Right kidney (tissue), 9 donors: ENCODE measurements at places on chromosomes 1 and 21.

DNA sequence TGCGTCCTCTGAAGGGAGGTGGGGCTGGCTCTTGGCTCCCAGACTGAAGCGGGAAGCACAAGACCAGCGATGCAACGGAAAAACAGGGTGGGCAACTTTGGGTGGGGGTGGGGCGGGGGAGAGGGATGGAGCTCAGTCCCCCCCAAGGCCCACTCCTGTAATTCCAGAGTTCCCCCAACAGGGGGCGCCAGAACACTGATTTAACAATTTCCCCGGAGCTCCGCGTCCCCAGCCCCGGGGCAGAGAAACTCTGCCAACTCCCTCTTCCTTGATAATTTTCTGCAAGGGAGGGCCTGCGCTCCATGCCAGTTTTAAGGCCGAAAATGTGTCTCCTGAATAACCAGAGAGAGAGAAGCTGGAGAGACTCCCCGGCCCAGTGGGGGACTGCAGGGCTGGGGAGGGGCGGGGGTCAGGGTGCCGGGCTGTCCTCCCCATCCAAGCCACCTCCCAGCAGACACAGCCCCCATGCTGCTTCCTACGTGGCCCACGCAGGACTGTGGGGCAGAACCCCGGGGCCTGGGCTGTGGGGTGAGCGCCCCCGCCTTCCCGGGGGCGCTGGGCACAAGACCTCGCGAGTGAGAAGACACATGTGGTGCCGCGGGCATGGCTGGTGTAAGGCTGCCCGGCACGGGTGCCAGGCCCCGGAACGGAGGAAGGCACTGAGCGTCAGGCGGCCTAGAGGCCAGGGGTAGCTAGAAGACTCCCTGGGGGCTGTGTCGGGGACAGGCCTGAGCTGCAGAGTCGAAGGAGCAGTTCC lies 51.4 kb downstream of the KIF21B start:
- peak; percentile 34 for DNase-seq

GRCh38 chr1:109641861-109642260 lies 14.0 kb upstream of the GSTM4 start:
- DNase-seq, result no peak

GRCh38 chr1:22255341-22256212 lies 112.7 kb upstream of the WNT4 start:
- no peak for DNase-seq

DNA sequence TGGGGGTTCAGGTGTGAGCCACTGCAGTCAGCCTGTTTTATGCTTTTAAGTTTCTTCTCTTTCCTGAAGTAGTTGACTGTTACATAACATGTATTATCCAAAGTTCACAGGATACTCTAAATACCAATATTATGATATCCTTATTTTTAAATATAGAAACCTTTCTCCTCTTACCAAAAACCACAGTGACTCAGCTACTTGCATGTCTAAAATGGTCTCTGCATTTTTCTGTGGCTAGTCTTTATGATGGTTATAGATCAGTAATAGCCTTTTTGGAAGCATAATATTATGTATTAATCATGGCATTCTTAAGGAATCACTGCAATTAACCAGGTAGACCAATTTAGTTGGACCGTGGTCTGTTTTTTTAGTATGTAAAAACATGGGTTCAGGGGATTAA lies 210.8 kb upstream of the CACYBP start:
- DNase-seq, result no peak

- DNase-seq, result no peak
Observed at GRCh38 chr1:175287377-175287776, 94.8 kb upstream of the KIAA0040 start.

DNA sequence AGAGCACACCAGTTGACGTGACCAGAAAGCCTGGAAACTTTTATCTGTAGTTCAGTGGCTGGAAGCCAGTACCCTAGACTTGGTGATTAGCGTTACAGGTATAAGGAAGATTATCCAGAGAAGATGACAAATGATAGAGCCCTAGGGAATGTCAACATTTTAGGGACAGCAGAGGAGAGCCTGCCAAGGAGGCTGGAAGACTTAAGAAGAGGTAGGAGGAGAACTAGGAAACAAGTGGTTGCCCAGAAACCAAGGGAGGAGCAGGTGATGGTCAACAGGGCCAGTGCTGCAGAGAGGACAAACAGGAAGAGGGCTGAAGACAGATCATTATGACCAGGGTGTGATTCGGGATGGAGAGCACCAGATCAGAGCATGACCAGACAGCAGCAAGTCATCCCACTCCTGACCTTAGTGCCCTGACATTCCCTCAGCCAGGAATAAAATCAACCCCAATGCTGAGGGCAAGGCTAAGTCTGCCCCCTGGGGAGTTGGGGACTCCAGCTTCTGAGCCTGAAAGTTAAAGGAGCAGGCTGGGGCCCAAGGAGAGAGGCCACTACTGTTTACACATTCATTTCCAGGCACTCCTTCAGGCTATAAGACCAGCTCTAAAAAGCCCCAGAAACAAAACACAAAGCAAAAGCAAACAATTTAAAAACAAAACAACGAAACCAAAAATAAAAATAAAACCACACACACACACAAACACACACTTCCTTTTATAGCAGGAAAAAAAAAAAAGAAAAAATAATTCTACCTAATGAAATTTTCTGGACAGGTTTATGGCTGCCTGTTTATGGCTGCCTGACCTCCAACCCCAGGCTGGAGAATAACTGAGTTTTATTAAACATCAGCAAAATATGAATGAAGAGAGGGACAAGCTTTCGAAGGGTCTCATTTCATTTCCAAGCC lies 48.6 kb upstream of the LRRC52 start:
- DNase-seq, result peak; percentile 12

DNA sequence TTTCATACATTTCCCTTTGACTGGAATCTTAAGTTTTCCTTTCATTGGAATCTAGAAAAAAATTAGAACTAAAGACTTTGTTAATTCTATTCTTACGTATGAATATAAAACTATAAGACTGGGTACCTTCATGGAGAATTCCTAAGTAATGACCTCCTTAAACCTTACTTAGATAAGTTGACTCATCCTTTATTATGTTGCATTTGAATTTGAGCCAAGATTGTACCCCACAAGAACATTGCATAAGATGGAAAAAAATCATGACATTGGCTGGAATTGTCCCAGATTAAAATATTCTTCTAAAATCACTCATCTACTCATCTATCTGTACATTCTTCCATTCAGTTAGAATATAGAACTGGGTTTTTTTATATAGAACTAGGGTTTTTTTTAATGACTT lies 137.4 kb downstream of the C1orf21 start:
- no peak for DNase-seq

DNA sequence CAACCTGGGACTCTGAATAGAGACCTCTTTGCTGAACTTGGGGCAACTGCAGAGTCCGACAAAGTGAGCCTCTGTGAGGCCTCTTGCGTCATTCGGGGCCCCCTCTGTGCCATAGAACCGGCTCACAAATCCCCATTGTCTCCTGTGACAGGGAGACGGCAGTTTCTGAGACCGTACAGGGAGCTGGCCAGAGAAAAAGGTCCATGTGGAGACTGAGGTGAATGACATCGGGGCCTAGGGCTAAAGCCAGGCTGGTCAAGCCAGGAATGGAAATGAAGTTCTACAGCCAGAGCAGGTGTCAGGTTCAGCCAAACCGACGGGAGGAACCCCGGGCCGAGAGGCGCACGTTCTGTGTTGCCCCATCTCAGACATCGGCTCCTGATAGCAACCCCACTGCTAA lies 37.1 kb upstream of the TRIM67 start:
- no peak for DNase-seq

- no peak for DNase-seq
Observed at GRCh38 chr1:184929711-184930202, 44.6 kb downstream of the NIBAN1 start.

GRCh38 chr21:46145840-46146691 lies 9.3 kb downstream of the FTCD start:
- peak; percentile 1 for DNase-seq

- no peak for DNase-seq
Observed at GRCh38 chr21:28639737-28640136, 352.9 kb downstream of the LTN1 start.

- no peak for DNase-seq
Observed at GRCh38 chr1:233025157-233025556, 74.7 kb downstream of the NTPCR start.

GRCh38 chr21:35416866-35417489 lies 367.9 kb upstream of the RUNX1 start:
- DNase-seq, result no peak

DNA sequence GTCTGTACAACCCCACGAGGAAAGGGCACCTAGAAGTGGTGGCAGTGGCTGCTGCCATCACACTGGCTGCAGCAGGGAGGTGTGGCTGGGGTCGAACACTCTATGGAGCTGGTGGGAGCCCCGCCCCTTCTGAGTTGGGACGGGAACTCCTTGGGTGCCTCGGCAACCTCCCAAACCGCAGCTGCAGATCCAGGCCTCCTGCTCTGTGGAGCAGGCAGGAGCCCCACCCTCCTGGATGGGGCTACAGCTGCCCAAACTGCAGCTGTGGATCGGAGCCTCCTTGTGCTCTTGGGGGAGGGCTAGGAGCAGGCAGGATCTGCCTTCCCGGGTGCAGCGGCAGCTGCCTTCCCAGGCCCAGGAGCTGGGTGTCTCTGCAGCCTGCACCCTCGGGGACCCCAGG lies 38.9 kb upstream of the TARDBP start:
- DNase-seq, result no peak

GRCh38 chr1:236079703-236080102 lies 14.8 kb upstream of the NID1 start:
- no peak for DNase-seq

GRCh38 chr1:100643471-100644196 lies 75.9 kb upstream of the VCAM1 start:
- DNase-seq, result peak; percentile 41

DNA sequence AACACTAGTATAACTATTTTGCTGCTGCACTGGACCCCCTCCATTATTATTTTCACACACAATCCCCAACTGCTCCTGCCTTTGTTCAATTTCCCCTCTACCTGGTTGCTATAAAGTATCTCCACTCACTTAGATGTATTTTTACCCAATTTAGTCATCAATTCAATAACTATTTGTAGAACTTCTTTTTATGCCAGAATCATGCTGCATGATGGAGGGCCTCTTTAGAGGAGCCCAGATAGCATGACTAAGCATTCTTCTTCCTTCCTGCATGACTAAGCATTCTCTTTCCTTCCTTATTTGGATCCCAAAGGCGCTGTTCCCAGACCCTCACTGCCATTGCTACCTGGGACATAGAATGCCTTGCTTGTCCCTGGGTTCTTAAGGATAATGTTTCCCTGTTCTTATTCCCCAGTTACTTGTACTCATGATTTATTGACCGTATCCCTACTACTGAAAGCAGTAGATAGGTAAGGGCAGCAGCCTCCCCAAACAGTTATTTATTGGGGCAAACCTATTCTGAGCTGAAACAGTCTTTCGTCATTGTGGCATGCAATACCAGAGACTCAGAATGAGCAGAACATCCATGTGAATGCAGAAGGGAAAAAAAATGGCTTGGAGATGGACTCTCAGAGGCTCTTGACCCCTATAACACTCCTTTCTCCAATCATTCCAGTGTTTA lies 89.3 kb upstream of the AKT3 start:
- no peak for DNase-seq

GRCh38 chr21:34992736-34993398 lies 56.2 kb downstream of the RUNX1 start:
- no peak for DNase-seq

GRCh38 chr1:210535761-210536160 lies 207.1 kb downstream of the HHAT start:
- no peak for DNase-seq

DNA sequence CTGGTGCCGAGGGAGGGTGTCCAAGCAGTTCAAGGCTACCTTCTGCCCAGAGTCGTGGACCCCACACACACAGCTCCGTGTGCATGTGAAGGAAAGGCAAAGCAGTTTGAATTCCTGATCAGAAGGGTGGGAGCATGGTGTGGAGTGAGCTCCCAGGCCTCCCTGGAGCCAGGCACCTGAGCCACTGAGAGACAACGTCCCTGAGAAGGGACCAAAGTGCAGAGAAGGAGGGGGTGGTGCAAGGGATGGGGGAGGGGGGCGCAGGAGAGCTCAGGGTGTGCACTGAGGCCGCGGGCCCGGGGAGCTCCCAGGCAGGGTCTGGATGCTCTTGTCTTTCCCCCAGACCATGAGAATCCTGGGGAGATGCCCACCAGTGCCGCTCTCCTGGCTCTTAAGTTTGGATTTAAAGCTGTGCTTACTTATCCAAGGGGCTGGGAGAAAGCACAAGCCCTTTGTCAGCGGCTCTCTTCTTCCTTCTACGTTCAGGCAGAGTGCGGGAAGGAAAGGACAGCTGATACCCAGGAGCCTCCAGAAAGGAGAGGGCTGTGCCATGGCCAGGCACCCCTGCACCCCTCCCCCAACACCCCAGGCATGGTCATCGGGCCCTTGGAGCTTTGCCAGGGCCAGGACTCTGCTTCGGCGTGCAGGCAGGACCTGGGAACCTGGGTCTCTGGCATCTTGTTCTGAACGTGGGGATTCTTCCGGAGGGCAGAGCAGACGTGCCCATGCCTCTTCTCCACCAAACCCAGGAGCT lies 24.1 kb downstream of the ACTA1 start:
- DNase-seq, result no peak

DNA sequence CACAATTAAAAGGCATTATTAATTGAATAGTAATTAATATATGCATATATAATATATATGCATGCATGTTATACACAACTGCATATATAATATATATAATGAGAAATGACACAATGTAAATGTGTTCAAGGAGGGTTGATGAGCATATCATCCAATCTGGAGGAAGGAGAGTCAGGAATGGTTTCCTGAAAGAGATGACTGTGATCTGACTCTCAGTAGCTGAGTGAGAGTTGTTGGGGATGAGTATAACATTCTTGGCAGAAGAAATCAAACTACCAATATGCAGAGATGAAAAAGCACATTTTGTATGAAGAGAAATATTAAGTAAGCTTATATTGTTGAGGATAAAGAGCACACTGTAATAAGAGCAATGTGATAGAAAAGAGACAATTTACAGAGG lies 37.3 kb downstream of the F13B start:
- DNase-seq, result no peak

DNA sequence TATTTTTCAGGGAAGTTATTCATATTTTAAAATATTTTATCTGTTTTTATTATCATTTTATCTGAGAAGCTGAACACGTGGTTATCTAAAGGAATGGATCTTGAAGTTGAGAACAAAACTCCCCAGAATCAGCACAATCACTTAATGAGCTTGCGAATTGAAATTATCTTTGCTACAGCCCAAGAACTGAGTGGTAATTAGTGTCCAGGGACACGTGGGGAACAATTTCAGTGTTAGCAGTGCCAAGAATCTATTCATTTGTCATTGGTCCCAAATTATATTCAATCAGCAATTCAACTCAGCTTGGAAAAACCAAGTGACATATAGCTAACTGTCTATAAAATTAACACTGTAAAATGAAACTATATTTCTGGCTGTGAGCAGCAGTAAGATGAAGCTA lies 197.6 kb upstream of the UBE2U start:
- no peak for DNase-seq

GRCh38 chr1:98119796-98120195 lies 199.0 kb upstream of the DPYD start:
- DNase-seq, result no peak

GRCh38 chr1:218101409-218101808 lies 183.7 kb upstream of the RRP15 start:
- DNase-seq, result no peak

DNA sequence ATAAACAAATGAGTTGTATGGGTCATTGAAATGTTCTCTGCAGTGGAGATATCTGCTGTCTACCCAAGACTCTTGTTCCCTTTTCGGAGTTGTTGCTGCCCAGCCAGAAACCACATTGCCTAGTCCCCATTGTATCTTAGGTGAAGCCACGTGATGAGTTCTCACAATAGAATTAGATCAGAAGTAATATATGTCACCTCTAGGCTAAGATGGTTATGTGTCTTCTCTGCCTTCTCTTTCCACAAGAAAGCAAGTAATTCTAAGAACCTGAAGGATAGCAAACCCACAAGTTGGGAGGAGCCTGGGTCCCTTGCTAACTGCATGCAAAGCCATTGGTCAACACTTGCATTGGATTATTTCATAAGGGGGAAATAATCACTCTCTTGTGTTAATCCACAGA lies 76.6 kb downstream of the ADCY10 start:
- no peak for DNase-seq
